ENCODE measurements at places on chromosomes 4 and X. TPM values are rescaled to one million over a fixed set of nuclear protein-coding genes. Genes with fewer than 3 reads are reported as not detected.
A peak's percentile ranks its signal among the peaks of the same experiment; 100 is the strongest.

GRCh38 chrX:154698630-154699248 is 45.4 kb upstream of the CTAG2 start:
- no peak for DNase-seq

GRCh38 chr4:120688791-120689190 is 233.7 kb downstream of the PRDM5 start:
- no peak for DNase-seq

GRCh38 chr4:38675146-38676121 is 11.4 kb downstream of the KLF3 start:
- peak; percentile 86 for DNase-seq

- DNase-seq = peak; percentile 32
Measured at GRCh38 chr4:6751611-6752485, 30.7 kb upstream of the KIAA0232 start.

GRCh38 chr4:144362366-144362765 is 221.8 kb upstream of the GYPA start:
- DNase-seq = no peak

GRCh38 chr4:57877047-57877458 is 766.9 kb upstream of the IGFBP7 start:
- no peak for DNase-seq

DNA sequence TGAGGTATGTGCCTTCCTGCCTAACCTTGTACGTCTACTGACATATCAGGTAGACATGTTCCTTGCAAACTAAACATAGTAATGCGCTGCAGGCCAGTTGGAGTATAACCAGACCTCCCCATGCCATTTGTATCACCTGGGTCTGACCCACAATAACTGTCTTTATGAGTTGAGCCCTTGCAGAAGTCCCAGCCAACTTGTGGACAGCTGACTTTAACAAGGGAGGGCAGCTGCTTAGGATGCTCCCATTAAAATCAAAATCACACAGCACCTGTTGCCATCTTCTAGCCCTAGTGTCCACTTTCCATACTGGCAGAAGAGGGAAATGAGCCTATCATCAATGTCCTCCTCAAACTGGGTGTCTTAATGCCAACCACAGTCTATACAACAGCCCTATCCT is 41.6 kb downstream of the KANTR start:
- no peak for DNase-seq

DNA sequence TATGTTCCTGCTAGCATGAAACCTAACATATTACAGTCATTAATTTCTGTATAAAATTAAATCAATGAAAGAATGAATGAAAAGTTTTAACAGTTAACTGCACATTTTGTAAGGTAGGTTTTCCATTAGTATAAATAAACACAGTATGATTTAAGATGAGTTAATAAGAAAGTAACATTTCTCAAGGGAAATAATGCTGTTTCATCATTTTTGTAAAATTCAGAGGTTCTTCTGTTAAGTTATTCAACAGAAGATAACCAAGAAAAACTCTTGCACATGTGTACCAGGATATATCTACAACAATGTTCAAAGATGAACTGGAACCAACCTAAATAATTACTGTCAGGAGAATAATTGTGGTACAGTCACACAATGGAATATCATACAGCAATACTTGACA is 88.6 kb downstream of the NEK1 start:
- no peak for DNase-seq

GRCh38 chr4:186724058-186724863 is 605 bp upstream of the FAT1 start:
- DNase-seq = peak; percentile 51

GRCh38 chrX:70774223-70774622 is 134.3 kb downstream of the TEX11 start:
- no peak for DNase-seq

GRCh38 chr4:166622425-166622977 is 611.8 kb downstream of the SPOCK3 start:
- DNase-seq = no peak

DNA sequence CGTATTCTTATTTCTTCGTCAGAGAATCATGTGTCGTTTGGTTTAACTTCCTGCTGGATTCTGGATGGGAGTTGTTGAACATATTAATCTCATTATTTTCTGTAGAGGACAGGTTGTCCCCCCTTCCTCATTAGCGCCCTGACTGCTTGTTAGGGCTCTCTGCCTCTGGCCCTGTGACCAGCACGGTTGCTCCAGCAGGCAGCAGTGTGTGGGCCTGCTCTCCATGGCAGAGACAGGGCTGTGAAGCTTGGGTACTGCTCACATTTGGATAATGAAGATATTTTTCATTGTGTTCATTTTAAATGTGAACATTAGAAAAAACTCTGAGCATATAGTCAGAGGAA is 102.7 kb downstream of the KLHL8 start:
- DNase-seq = no peak

- no peak for DNase-seq
Measured at GRCh38 chrX:44723426-44723825, 120.4 kb upstream of the DUSP21 start.

- no peak for DNase-seq
Measured at GRCh38 chr4:104879367-104879766, 267.3 kb upstream of the TET2 start.

- DNase-seq = no peak
Measured at GRCh38 chrX:2712428-2712827, 21.3 kb downstream of the CD99 start.

GRCh38 chrX:119402588-119402987 is 3.5 kb downstream of the SLC25A43 start:
- DNase-seq = no peak

The PABPC1L2A gene
- total RNA-seq = not detected

The DIAPH2 gene
- total RNA-seq = 5.1 TPM

The DMP1 gene
- total RNA-seq = not detected

The CENPVL1 gene
- total RNA-seq = not detected

The FAM156A gene
- 12.6 TPM for total RNA-seq

The DCAF8L2 gene
- total RNA-seq = not detected

The ANOS1 gene
- 0.09 TPM for total RNA-seq

The TENM3 gene
- total RNA-seq = 0.70 TPM

The UGT2B11 gene
- total RNA-seq = 0.05 TPM
